Stimulated activated CD8-positive, alpha-beta memory T cell treated with anti-CD3 and anti-CD28 coated beads, Interleukin-7, amount 100 ng/mL, for 1 hour (primary cell): ENCODE measurements at places on chromosomes 3 and 15.

- DNase-seq, result no peak
Measured at GRCh38 chr15:41438206-41438605, 21.3 kb downstream of the RTF1 start.

DNA sequence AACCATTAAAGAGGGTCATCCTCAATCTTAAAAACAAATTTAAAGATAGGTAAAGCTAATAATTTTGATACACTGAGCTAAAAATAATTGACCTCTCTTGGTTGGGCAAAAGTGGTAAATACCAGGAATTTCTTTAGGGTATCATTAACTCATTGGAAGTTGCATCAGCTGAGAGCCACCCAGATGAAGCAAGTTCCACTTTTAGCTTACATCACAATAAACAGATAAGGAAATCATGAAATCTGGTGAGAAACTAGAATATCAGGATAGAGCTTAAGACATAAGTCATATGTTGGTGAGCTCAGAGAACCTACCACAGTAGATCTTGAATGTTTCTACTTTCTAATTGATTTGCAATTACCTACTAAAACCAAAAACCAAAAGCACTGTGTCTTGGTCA is 97.4 kb upstream of the SLC2A2 start:
- no peak for DNase-seq

DNA sequence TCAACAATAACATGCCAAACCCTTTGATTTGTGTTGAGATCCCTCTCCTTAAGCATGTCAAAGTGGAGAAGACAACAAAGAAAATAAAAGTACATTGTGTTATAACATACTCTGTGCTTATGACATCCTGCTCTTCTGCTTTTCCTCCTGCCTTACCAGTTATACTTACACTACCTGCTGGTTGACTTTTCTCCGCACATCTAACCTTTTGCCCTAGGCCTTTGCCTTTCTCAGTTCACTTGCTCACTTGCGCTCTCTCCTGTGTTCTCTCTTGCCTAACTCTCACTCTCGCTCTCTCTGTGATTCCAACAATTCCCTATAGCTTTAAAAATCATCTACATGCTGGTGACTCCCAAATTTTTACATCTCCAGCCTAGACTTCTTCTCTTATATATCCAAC is 5.7 kb downstream of the DNAH12 start:
- DNase-seq, result no peak

GRCh38 chr3:71414189-71414927 is 169.2 kb downstream of the FOXP1 start:
- DNase-seq, result no peak

DNA sequence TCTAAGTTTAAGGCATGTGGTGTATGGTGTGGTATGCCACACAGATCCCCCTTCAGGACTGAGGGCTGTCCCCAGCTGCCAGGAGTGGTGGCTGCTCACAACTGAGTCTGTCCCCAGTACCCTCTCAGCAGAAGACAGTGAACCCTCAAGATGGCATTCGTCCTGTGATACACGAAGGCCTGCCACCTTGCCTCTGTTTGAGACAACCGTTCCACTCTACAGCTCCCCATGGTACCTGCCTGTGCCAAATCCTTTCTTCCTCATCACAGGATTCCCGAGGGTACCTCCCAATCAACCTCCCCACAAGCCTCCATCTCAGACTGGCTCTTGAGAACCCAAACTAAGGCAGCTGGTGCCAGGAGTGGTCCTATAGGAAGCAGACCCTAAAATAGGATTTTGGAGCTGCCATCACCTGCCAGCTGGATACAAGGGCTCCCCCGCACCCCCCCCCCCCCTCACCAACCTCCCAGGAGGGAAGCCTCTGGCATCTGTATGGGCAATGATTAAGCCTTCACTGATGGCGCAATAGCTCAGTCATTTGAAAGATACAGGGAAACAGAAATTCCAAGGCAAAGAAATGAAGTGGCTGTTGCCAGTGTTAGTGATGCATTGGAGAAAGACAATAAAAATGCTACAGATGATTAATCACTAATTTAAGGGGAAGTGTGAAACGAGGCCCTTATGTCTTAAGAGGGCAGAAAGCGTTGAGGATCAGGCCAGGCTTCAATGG is 230.0 kb upstream of the LYSMD4 start:
- no peak for DNase-seq

GRCh38 chr15:49441816-49442215 is 18.8 kb downstream of the FGF7 start:
- DNase-seq, result no peak

- no peak for DNase-seq
Measured at GRCh38 chr3:100710261-100710968, 1.1 kb downstream of the TFG start.

- DNase-seq, result peak; percentile 75
Measured at GRCh38 chr15:68550498-68551295, 28.1 kb upstream of the CORO2B start.

DNA sequence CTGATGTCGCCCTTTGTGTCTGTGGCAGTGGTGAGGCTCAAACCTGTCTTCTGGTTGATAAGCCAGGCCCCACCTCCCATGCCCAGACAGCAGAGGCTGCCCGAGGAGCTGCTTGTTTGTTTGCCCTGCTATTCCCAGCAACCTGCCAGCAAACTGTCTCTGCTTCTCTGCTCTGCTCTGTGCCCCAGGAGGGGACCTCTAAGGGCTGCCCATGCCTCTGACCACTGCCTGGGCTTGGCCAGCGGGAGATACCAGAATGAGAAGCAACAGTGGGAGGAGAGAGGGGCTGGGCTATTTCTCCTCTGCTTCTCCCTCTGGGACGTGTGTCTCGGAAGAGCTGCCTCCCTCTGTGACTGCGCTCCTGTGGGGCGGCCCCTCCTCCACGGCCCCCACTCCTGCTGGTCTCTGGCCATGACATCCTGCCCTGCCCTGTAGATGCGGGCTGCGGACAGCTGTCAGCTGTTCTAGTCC is 213.1 kb downstream of the RPLP1 start:
- DNase-seq, result no peak

- peak; percentile 56 for DNase-seq
Measured at GRCh38 chr15:85858586-85859375, 64.1 kb upstream of the KLHL25 start.

- DNase-seq, result no peak
Measured at GRCh38 chr3:192655040-192655439, 72.3 kb downstream of the FGF12 start.

- DNase-seq, result no peak
Measured at GRCh38 chr3:76111808-76112207, 326.5 kb upstream of the ZNF717 start.

- no peak for DNase-seq
Measured at GRCh38 chr15:58639992-58640391, 109.5 kb downstream of the ADAM10 start.

DNA sequence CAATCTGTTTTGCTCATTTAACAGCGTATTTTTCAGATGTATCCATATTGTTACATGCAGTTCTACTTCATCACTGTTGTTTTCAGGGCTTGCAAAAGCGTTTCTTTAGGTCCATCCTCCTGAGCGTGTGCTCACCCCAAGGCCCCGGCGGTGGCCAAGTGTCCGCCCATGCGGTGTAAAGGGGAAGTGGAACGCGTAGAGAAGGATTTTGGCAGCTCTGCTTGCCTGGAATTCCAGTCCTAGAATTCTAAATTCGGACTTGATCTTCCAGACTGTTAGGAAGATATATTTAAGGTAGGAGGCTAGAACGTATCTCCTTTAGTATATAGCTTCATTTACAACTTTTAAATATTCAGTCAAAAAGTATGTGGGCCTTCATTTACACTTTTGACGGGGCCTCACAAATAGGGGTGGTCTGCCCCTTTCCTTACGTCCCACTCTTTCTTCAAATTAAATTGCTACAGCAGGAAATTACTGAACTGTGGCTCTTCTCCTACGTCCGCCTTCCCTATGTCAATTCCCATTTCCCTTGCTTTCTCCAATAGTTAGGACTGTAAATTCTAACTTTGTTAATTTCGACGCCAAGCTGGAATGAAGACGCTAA is 609 bp upstream of the TBC1D23 start:
- DNase-seq, result no peak

DNA sequence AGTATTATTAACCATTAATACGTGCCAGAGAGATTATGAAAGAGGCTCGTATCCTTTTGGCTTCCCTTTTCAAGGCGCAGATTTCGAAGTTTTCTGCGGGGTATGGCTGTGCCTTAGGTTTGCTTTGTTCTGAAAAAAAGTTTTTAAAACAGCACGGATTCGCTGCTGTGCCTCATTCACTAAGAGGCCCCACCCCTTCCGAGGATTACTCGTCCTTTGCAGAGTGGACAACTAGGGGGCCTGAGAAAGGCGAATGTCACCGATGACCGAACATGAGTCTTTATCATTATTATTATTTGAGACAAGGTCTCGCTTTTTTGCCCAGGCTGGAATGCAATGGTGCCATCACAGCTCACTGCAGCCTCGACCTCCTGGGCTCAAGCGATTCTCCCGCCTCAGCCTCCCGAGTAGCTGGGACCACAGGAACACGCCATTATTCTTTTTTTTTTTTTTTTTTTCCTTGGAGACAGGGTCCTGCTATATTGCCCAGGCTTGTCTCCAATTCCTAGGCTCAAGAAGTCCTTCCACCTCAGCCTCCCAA is 684 bp upstream of the RPS27L start:
- DNase-seq, result no peak

DNA sequence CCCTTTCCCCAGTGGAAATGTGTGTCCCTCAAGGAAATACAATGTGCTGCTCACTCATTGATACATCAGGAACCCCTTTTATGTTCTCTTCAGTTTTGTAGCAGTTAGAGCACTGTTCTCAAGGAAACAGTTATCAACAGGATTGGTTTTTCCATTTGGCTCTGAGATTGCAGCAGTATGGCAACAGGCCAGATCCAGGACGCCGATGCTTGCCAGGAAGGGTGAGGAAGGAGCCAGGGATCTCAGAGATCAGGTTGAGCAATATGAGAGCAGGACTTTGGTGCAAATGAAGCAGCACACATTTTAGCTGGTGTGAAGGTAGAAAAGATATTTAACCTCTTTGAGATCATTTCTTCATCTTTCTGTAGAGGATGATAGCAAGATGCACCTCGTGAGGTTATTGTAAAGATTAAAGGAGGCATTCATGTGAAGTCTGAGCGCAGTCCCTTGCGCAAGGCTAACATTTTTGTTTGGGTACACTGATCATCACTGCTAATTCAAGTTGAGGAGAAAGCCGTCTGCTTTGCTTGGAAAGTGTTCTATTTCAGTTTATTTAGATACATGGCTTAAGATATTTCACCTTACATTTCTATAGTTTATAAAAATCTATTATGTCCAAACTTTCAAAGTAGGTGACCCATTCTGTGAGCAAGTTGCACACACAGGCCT is 68.5 kb downstream of the KCNH8 start:
- no peak for DNase-seq

- DNase-seq, result no peak
Measured at GRCh38 chr15:74511583-74511982, 29.4 kb upstream of the ARID3B start.

- no peak for DNase-seq
Measured at GRCh38 chr3:35393901-35394799, 245.2 kb upstream of the ARPP21 start.

DNA sequence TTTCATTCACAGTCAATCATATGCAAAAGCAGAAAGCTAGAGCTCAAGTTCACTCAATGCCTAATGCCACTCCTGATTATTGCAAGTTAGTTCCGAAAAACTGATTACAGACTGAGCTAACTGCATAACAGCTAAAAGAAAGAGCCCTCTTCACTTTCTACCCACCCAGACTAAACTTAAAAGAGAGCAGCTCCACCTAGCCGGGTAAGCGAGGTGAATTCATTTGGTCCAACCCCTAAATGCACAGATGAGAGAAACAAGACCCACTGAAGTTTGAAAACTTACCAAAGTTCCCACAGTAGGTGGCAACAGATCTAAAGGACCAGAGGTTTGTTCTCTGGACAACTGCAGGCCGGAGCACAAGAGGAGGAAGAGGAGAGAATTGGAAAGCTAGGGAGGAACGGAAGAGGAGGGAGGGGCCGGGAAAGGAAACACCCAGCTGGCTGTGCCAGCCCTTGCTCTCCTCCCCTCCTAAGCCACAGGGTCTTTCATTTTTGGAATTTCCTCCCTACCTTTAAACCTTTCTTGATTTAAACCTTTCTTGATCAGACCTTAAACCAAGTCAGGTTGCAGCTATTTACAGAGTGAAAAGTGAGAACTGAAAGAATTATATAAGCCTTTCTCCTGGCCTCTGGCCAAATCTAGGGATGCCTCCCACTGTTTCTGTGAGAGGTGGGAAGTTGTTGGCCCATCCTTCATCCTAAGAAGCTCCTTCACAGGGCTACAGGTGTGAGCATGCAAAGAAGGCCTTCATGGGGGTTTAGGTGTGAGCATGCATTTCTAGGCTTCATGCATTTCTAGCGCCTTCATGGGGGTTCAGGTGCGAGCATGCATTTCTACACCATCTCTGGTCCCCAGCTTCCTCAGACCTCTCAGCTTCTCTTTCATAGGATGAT is 114.7 kb upstream of the LMOD3 start:
- no peak for DNase-seq

GRCh38 chr3:98874602-98875249 is 26.8 kb downstream of the DCBLD2 start:
- no peak for DNase-seq

DNA sequence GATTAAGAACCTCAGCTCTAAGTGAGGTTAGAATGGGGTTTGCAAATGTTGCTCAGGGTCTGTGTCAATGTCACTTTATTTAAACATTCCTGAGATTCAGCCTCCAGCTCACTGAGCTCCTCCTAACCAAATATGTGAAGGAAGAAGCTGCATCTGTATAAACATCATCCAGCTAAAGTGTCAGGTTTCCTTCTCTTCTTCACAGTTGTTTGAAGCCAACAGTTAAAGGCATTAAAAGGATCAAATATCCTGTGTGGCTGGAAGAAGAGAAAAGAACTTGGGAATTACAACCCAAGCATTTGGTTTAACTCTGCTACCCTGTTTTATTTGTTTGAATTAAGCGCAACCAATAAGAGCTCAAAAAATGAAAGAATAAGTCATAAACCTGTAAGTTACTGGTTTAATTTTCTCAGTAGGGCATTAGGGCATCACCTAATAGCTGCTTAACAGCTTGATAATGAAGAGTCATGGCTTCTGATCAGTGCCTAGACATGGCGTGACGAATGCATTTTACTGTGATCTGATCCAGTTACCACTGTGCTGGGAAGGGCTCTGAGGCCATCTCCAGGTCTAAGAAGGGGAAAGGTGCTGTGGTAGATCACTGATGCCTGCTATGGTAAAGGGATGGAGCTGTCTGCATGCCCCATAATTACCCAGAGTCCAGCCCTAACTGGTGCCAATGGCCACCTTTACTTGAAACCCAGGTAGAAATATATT is 165.7 kb upstream of the TSC22D2 start:
- no peak for DNase-seq

DNA sequence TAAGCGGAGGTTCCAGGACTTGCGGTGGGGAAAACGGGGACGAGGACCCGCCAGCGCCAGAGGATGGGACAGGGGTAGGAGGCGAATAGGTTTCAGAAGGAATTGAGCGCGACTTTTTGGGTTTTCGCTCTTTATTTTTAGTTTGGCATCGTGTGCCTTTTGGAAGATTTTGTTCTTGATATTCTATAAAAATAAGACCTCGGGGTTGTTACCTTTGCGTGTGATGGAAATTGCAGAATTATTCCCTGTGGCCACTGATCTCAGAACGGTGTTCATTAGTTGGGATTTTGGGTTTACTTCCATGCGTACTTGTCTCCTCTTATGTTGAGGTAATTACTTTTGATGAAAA is 453 bp upstream of the CCDC14 start:
- DNase-seq, result no peak
